WTC11 (cell line): ENCODE measurements at places on chromosomes 2 and 18.

- no peak for DNase-seq
Observed at GRCh38 chr2:7693246-7694075, 776.2 kb downstream of the RNF144A start.

DNA sequence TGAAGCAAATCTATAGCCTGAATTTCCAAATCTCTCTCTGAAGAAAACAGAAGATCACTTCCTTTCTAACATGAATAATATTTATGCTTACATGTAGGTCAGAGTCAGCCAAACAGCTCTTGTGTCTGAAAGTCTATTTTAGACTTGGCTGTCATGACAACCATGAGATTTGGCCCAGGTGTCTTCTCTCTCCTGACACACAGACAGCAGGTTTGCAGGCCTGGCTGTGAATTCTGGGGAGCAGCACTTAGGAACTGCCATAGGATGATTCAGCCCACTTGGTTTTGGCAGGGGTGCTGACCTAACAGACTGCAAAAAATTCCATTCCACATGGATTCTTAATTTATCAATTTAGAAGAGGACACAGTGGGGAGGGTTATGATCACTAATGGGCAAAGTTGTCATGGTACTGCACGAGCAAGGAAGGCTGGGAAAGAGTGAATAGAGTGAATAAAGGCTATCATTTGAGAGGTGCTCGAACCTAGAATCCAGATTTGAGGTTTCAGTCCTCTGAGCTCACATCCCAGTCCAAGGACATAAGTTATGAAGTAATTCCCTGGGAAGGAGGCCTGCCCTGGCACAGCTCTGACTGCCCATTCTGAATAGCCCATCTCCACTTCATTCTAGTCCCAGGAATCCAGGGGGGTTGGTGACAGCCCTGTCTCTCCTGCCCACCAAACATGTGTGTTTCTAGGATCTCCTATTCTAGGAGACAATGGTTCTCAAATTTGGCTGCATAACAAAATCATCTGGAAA is 453.9 kb upstream of the TRIB2 start:
- DNase-seq, result no peak

DNA sequence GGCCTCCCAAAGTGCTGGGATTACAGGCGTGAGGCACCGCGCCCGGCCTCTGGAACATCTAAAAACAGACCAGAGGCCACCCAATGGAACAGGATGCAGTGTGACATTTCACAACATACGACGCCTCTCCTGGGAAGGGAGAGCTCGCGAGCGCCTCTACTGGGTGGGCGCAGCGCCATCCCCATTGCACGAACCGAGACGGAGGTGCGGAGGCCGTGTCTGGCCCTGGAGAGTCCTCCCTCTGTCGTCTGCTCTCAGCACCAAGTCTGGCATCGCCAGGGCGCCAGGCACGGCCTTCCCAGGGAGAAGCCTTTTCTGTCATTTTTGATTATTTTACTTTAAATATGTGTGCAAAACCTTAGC is 9.4 kb upstream of the GBX2 start:
- DNase-seq, result peak; percentile 89

DNA sequence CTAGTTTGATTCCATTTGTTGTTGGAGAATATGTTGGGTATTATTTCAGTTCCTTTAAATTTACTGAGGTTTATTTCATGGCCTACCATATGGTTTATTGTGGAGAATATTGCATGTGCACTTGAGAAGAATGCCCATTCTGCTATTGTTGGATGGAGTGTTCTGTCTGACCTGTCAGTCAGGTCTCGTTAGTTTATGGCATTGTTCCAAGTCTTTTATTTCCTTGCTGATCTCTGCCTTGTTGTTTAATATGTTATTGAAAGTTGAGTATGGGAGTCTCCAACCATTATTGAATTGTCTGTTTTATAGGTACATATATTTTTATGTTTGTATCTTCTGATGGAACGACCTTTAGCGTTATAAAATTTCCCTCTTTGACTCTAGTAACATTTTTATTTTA is 86.3 kb downstream of the PTPN4 start:
- no peak for DNase-seq

GRCh38 chr2:219697811-219698747 is 70.6 kb downstream of the SLC4A3 start:
- no peak for DNase-seq

- DNase-seq, result no peak
Observed at GRCh38 chr2:113879457-113879856, 10.4 kb upstream of the ACTR3 start.

DNA sequence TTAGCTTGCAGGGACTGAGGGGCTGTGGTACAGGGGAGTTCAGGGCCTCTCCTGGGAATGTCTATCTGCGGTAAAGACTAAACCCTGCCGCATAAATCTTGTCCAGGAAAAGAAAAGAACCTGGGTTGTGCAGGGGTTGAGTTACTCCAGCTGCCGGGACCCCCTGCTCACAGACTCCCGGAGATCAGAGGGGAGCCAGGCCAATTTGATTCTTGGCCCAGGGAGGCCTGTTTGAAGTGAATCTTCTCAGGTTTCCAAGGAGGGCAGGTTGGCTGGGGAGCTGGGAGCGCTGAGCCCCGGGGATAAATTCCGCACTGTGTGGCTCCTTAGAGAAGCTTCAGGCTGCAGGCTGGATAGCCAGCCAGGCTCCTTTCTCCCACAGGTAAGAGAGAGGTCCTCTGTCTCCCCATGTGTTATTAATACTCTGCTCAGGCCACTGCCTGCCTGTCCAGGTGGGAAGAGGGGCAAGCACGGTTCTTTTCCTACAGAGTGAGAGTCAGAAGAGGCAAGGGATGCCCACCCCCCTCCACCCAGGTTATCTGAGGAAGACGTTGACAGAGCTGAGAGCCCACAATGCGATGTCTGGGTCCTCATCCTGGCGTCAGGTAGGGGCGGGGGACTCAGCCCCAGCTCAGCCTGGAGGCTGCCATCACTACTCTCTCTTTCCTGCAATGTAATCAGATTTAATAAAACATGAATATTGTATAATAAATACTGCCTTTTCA is 82.7 kb downstream of the LONRF2 start:
- peak; percentile 30 for DNase-seq

DNA sequence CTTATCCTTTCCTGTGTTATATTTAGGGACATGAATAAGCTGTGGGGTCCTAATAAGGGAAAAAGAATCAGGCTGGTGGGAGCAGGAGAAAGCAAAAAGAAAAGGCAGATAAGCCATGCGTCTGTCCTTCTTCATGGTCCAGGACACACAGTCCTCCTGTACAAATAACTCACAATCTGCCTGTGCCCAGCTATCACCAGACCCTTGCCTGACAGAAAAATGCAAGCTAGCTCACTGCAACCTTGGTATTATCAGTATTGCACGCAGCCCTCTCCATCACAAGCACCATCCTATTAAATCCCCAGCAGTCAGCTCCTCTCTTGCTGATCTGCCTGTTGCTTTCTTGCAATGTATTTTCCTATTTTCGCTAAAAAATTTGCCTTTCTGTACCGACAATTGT is 78.0 kb downstream of the NEURL3 start:
- DNase-seq, result no peak

DNA sequence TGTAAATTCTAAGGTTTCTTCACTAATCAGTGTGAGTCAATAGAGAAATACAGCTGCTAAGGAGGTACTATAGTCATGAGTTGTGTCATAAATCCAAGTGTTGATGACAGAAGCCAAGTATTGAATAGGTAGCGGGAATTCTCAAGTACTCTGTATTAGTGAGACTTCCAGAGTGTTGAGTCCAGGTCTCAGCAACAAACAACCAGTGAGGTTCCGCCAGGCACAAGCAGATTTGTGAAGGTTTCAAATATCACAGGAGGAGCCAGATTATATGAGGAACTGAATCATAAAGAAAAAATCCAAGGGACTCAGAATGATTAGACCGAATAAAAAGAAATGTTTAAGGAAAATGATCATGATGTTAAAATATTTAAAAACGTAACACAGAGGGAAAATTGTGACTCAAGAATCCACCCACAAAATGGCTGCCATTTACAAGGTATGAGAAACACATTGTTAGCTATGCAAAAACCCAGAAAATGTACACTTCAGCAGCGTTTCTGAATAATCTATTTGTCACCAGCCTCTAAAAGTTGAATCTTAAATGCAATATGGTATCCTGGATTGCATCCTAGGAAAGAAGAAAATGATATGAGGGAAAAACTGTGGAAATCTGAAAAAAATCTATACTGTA is 27.3 kb upstream of the EVA1A start:
- no peak for DNase-seq

DNA sequence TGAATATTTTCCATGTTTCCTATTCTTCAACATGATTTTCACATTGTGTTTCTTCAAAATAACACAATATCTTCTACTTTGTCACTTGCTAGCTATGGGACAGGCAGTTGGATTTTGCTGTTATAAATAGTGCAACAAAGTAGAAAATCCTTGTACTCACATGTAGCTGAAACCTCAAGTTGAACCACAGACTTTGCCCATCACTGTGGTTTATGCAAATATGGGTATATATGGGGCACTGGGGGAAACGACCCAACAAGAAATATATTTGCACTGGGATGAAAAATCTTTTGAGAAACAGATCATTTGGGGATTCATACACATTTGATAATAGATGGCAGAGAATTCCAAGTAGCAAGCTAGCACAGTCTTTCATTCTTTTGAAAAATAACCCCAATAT is 486.3 kb upstream of the MAP2 start:
- no peak for DNase-seq

GRCh38 chr2:71277147-71277475 is 50.2 kb upstream of the PAIP2B start:
- DNase-seq, result no peak

- no peak for DNase-seq
Observed at GRCh38 chr2:206088248-206088647, 2.3 kb upstream of the INO80D start.

GRCh38 chr2:60091894-60092293 is 461.6 kb downstream of the BCL11A start:
- no peak for DNase-seq

GRCh38 chr2:161965994-161966393 is 108.0 kb downstream of the DPP4 start:
- DNase-seq, result no peak

GRCh38 chr18:53771664-53772063 is 452.8 kb downstream of the MBD2 start:
- no peak for DNase-seq

GRCh38 chr18:36169938-36170337 is 17.4 kb upstream of the MOCOS start:
- no peak for DNase-seq

GRCh38 chr18:71505526-71505925 is 1038.6 kb downstream of the CBLN2 start:
- DNase-seq, result no peak

DNA sequence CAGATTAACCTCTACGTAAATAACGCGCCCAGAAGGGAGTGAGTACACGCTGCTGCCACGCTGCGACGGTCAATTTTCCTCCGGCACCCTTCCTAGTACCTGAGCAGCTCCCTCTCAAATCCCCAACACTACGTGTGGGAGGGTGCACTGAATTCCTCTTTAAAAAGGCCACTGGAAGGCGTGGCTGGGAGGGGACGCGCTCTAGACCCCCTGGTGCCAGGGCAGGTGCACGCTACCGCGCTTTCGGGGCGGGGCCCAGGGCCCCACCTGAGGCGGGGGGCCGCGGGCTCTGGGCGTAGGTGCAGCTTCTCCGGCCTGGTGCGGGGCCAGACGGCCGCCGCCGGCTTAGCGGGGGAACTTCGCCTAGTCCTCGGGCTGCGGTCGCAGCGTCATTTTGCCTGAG is 668 bp upstream of the ANKRD12 start:
- peak; percentile 83 for DNase-seq

GRCh38 chr2:163717515-163717914 is 18.3 kb downstream of the FIGN start:
- no peak for DNase-seq

DNA sequence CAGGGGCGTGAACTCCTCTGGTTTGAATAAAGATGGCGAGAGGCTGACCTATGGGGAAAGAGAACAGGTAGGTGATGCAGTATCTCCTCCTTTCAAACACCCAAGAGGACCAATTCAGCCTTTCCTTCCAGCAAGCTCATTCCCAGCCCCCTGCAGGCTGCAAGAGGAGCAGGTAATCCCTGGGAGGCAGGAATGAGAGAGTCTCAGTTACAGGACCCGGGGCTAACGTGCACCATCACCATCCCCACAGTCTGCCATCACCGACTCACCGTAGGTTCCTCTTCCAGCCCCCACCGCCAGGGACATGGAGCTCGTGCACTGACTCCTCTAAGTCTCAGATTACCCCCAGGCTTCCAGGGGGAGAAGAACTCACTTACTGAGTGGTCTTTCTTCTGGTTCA is 26.7 kb downstream of the XDH start:
- DNase-seq, result no peak

- DNase-seq, result no peak
Observed at GRCh38 chr2:18483896-18484295, 76.6 kb downstream of the RDH14 start.

DNA sequence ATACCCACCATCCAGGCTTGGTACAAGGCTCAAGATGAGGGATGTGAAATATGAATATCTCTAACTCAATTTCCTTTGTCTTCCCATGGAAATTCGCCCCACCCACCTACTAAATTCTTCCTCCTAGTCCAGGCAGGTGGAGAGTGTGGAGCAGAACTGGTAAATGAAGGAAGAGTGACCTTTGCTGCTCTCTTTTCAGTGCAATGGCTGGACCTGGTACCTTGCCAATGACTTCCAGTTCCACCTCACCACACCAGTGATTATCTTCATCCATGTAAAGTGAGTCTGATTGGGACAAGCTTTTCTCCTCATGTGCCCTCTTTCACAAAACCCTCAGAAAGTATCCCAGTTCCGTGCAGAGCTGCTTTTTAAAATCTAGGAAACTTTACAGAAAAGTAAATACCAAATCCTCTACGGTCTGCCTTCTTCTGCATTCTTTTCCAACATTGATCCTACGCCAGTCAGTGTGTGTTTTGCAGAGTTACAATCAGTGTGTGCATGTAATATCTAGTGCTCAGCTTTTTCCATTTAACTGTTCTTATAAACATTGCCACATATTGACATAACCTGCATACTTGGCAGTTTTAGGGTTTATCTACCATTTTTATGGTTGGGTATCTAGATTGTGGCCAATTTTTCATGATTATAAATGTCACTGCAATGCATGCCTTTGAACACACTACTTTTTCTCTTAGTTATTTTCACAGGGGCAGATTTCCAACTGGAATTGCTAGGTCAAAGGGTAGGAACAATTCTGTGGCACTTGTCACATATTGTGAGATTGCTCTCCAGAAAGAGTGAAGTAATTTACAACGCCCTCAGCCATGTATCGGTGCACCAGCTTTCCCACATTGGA is 86.5 kb upstream of the SEC11C start:
- no peak for DNase-seq

DNA sequence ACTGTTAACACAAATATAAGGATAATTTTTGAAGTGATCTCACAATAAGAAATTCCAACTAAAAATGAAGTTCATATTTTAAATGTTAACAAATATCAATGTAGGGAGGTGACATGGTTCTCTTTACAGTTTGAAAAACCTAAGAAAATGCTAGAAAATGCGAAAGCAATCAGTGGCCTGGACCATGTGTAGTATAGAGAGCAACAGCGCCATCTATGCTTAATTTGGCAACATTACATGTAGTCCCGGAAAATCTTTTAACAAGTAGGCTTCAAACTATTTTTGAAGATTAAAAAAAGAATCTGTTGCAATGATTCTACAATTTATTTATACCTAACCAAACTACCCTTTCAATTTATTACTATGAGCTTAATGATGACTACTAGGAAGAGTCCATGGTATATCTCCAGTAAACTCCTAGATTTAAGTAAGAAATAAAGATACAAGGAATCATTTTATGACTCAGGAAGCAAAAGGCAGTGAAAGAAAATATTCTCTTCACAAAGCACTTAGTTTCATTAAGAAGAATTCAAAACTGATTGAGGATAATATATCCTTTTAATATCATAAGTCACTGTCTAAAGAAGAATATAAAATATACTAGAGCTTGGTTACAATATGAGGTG is 33.3 kb downstream of the NDUFA10 start:
- no peak for DNase-seq

GRCh38 chr2:125106710-125107109 is 1081.6 kb downstream of the CNTNAP5 start:
- no peak for DNase-seq
